ENCODE measurements at places on chromosomes 2 and 18. TPM values are rescaled to one million over a fixed set of nuclear protein-coding genes. Genes with fewer than 3 reads are reported as not detected.

GRCh38 chr2:222864296-222864695 lies 3.5 kb downstream of the ACSL3 start:
- DNase-seq: no peak
- H3K4me3 ChIP-seq: no peak overlapping the region
- H3K4me1 ChIP-seq: peaks cover 9% of the 10 kb centered on the region
- no peaks in the 10 kb centered on the region for H3K36me3 ChIP-seq
- H3K27me3 ChIP-seq: no peaks in the 10 kb centered on the region
- H3K27ac ChIP-seq: no peak overlapping the region

DNA sequence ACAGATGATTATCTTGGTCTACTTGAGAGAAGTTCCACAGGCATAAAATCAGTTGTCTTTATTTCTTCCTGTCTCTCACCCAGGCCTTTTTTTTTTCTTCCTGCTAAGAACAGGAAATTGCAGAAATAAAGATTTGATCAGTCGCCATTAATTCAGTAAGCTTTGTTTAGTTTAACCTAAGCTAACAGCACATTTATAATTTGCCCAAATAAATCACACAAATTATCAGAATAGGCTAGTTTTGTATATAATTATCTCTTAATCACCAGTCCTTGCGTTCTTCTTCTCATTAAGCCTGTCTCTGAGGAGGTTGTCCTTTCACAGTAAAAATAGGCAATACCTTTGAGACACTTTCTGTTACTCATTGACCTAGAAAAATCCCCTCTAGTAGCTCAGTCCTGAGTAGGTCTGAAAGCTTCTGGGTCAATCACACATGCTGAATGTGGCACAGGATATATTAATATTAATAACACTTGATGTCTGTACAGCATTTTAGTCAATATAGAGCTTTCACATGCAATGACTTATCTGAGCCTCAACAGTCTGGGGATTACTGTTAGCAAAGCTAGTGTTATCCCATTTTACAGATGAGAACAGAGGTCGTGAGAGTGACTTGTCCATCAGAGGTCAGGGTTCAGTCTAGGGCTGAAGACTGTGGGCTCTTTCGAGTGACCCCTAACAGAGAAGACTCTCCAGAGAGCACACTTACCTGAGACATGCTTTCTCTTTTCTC lies 11.2 kb upstream of the STK17B start:
- no peaks in the 10 kb centered on the region for H3K4me1 ChIP-seq
- DNase-seq: no peak
- H3K27me3 ChIP-seq: no peaks in the 10 kb centered on the region
- H3K36me3 ChIP-seq: no peaks in the 10 kb centered on the region
- no peak overlapping the region for H3K27ac ChIP-seq
- H3K4me3 ChIP-seq: no peak overlapping the region

DNA sequence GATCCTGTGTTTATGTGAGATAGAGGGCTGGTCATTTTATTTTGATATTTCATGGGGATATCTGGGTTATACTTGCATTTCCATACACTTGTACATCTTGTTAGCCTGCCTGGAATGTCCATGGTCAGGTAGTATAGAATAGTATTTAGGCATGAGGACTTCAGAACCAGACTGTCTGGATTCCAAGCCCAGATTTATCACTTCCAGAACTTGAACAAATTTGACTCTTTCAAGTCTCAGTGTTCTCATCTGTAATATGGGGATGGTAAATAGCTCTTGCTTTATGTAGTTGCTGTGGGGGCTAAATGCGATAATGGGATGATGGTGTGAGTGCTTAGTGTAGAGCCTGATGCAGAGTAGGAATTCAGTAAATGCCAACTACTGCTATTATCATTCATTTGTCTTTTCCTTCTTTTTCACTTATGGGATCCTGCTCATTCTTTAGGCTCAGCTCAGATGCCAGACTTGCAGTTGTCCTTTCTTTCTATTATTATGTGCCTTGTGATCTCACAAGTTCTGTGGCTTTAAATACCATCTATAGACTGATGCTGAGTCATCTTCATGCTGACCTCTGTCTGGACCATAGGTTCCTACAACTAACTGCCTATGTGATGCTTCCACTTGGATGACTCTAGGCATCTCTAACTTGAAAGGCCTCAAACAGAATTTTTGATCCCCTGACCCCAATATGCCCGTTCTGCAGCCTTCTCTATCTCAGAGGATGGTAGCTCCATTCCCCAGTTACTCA lies 67.4 kb downstream of the POLE4 start:
- no peak for DNase-seq
- H3K36me3 ChIP-seq: no peaks in the 10 kb centered on the region
- H3K4me1 ChIP-seq: no peaks in the 10 kb centered on the region

GRCh38 chr2:202491514-202491913 lies 115.4 kb downstream of the BMPR2 start:
- H3K27me3 ChIP-seq: no peaks in the 10 kb centered on the region
- no peak overlapping the region for H3K4me3 ChIP-seq

DNA sequence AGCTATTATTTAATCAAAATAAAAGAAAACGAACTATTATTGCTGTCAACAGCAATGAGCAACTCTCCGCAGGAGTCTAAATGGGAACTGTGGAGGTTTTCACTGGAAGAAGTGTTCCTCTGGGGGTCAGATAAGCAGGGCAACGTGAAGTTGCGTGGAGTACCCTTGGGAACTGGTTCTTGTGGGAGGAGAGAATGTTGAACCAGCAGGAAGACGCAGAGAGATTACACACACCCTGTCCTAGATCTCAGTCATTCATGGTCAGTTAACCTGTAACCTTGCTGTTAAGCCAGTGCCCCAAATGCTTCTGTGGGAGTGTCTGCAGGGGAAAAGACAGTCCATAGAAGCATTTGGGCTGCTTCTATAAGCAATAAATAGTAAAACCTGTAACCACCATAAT lies 20.4 kb upstream of the CABLES1 start:
- H3K4me3 ChIP-seq: no peak overlapping the region
- no peaks in the 10 kb centered on the region for H3K27me3 ChIP-seq
- H3K27ac ChIP-seq: no peak overlapping the region
- no peaks in the 10 kb centered on the region for H3K36me3 ChIP-seq

Gene LYPD1
- 1.2 TPM for total RNA-seq

Gene LYPD6B
- not detected for total RNA-seq

Gene LAMA3
- 29.0 TPM for total RNA-seq

Gene KYNU
- total RNA-seq: 6.8 TPM
